ENCODE measurements at places on chromosomes 1 and 21.

GRCh38 chr1:41161846-41162245 lies 80.3 kb downstream of the SCMH1 start:
- no peak for DNase-seq

DNA sequence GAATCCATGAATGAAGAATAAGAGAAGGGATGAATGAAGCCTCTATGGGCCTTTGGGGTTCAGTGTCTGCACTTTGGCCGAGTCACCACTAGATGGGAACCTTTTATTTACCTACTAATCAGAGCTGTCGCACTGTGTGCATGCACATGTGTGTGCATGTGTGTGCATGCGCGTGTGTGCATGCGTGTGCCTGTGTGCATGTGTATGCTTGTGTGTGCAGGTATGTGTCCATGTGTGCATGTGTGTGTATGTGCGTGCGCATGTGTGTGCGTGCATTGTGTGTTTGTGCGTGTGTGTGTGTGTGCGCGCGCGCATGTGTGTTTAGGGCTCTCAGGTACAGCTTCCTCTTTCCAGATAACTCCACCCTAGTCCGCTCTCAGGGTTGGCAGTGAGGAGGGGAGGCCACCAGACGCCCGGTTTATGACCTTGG lies 20.4 kb upstream of the UBXN10 start:
- DNase-seq = no peak

DNA sequence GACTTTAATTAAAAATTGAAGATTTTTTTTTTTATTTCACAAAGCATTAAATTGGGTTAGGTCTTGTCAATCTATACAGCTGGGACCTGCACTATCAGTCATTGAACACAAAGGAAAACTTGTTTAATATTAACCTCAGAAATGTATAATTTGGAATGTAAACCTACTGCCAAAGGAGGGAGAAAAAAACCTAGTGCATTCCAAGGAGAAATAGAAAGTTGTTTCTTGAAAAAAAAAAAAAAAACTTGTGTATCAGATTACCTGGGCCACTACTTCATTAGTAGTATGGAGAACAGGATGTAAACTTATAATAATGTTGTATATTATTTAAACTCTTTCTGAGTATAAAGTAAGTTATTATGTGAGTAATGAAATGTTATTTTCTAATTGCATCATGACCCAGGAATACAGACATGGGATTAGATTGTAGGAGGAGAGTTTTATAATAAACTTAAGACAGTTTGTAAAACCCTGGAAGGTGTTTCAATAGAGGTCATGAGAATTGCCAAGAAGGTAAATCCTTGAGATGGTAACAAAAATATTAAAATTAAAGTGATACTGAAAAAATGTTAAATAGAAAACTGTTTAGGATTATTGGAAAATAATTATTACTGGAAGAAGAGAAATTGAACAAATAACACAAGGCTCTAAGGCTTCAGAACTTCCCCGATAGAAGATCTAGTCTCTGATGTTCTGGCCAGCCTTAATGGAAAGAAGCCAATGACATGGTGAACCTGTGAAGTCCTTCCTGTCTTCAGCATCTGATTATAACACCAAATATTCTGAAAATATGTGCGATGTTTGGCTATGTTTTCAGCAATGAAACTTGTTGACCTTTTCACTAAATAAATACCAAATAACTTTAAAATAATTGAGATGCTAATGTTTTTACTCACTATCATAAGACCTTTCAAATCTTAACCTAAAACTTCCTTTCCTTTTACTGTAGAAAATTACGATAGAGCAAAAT lies 412.8 kb upstream of the LYPLAL1 start:
- no peak for DNase-seq

DNA sequence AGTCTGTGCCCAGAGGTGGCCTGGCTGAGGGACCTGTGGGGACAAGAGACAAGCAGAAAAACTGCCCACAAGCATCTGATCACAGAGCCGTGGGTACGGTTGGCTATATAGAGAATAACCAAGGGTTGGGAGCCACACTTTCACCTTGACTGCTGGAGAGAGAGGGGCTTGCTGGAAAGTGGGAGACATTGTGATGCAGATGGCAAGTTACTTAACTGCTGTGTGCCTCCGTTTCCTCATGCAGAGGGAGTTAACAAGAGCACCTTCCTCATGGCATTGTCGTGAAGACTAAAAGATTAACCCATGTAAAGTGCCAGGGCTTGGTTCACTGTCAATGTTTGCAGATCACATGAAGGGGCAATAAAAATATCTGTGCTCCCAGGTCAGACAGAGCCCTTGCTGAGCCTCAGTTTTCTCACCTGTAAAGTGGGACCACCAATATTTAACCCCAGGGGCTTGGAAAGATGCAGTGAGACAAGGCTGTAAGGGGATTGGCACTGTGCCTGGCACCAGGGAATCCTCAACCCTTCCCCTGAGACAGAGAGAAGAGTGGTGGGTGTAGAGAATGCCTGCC lies 52.8 kb downstream of the SDC3 start:
- DNase-seq = no peak

GRCh38 chr1:77996734-77997133 lies 8.0 kb upstream of the DNAJB4 start:
- DNase-seq = no peak

DNA sequence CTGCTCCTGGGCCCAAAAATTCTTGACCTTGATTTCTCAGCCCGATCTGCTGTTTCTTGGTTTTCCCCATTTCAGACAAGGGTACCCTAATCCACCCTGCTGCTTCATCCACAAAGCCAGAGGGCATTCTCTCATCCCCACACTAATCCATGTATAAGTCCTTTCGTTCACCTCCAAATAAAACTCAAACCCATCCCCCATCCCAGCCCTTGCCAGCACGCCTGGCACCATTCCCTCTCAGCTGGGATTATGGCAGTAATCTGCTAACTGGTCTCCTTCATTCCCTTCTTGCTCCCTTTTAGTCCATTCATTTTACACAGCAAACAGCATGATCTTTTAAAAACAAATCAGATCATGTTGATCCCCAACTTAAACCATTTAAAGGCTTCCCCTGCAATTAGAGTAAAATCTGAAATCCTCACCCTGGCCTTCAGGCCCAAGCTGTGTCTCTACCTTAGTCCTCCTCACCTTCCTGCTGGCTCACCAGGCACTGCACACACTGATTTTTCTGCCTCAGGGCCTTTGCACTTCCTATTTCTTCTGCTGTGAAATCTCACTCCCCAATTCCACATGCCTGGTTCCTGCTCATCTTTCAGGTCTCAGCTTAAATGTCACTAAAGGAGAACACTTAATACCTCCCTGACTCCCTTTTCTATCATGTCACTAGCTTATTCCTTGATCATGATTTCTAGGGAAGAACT lies 12.2 kb upstream of the TRNP1 start:
- no peak for DNase-seq

DNA sequence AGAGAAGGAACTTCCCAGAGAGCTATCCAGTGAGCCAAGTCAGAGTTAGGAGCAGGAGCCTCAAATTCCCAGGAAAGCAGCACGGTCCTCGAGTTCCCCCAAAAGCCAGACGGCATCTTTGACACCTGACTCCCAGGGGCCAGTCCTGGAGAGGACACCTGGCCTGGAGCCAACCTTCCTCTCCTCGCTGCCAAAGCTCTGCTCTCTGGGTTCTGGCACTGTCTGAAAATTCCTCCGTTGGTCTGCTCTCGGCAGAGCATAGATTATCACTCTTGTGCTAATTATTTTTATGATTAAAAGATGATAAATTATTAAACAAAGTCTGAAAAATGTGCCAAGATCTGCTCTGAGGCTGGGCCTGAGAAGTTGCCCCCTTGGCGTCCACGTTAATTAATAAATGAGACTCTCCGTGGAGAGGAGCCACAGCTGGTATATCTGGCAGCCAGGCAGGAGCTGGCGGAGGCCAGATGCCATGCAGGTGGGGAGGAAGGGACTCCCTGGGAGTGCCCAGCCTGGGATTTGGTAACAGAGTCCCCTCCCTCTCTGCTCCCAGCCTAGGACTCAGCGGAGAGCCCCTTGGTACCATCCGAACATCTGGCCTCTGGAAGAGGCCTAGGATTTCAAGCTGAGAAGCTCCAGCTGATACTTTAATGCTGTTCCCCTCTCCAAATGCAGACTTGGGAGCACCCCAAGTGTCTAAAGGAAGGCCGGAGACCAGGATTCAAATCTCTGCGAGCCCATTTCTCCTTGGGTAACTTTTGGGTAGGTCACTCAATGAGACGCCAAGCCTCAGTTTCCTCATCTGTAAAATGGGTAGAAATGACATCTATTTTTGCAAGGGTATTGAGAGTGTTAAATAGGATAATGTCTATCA lies 163.7 kb upstream of the POU3F1 start:
- DNase-seq = no peak

DNA sequence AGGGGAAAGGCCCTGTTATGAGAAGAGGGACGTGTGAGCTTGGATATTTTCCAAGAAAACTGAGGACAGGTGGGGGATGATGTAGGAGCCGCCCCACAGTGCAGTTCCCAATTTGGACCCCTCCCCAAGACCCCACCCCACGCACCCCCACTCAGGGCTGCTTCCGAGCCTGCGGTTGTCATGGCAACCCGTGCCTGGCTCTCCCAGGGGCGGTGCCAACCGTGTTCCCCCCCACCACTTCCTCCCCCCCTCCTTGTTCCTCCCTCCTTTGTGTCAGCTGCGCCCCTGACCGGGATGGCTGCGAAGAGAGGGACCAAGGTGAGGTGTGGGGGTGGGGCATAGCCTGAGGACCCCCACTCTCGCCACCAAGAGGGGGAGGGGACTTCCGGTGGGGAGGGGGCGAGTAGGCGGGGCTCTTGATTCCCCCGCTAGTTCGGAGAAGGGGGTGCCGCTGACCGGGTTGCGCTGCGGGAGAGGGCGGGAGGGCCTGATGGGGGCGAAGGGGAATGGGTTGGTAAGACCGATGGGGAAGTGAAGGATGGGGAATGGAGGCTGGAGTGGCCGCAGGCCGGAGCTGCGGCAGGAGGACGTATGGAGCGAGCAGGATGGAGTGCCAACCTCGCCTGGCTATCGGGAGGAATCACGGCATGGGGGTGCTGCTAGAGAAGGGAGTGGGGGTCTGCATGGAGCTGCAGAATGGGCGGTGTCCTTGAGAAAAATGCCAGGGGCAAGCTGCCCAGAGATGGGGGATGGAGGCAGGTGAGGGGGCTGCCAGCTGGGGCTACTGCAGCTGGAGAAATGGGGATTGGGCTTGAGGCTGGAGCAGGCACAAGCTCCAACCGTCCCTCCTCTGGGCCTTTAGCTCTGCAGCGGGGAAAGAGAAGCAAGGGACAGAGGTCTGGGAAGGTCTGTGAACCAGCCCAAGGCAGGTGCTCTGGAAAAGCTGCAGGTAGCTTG lies 953 bp downstream of the TRIM46 start:
- DNase-seq = peak; percentile 64

DNA sequence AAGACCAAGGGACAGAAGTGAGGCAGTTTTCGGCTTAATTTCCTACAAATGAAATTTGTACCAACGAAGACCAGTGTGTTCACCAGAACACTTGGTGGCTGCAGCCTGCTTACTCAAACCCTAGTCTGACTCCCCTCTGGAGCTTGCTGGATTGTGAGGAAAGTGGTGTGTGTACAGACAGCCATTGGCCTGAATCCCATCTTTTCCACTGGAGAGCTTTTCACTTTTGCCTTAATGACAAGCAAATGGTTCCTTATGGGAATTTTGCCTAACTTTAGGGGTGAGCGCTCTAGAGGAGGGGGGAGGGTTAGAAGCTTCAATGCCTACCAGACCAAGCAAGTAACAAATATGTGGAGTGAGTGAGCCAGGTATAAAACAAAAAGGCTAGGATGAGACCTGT lies 17.3 kb downstream of the METTL13 start:
- DNase-seq = no peak

DNA sequence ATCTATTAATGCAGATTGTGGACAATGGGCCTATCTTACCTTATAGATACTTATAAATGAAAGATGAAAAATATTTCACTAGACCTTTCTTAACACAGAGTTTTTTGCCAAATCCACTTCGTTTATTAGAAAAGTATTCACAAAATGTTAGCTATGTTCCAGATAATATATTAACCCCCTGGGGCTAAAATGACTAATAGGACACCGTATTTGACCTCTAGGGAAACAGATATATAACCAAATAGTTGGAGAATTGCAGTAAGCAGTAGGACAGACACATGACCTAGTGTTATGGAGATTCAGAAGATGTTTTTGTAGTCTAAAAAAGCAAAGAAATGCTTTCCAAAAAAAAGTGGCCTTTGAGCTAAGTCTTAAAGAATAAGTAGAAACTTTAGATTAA lies 106.9 kb downstream of the SEC16B start:
- no peak for DNase-seq

DNA sequence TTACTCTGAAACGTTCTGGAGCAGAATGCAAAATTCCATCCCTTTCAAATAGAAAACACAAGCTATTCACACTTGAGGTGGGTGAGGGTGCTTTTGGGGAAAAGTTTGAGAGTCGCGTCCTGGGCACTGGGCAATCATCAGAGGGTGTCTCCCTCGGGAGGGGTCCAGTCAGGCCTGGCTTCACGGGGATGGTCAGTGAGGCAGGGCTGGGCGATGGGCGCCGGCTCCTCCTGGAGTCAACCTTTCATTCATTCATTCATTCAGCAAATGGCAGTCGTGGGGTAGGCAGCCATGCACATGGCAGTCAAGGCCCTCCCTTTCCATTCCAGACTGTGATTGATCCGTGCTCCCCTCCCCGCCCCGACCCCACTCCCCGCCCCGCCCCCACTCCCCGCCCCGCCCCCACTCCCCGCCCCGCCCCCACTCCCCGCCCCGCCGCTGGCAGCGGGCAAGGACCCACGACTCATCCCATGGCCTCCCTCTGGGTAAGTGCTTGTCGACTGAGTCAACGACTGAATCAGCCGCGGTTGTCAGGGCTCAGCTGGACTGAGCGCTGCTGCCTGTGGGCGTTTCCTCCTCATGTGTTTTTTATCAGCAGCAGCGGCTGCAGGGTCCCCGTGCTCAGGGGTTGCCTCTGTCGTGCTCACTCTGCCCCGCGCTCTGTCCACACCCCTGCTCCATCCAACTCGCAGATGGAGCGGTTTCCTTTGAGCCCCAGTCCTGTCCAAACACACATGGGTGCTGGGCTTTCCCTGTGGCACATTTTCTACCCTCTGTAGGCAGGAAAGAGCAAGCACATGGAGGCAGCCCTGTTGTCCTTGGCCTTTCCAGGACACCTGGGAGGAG lies 12.5 kb upstream of the SPSB1 start:
- peak; percentile 42 for DNase-seq

DNA sequence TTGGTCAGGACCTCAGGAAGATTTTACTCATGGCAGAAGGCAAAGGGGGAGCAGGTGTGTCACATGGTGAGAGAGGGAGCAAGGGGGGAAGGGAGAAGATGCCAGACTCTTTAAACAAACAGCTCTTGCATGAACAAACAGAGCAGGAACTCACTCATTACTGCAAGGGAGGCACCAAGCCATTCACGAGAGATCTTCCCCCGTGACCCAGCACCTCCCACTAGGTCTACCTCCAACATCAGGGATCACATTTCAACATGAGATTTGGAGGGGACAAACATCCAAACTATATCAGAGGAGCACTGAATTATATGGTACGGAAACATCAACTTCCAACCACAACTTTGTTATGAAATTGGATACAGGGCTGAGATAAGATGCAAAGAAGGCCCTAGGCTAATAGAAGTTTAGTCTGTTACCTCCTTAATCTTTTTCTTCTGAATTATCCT lies 164.9 kb downstream of the ST6GALNAC3 start:
- DNase-seq = no peak

- DNase-seq = no peak
Measured at GRCh38 chr1:67843746-67844145, 10.5 kb upstream of the GNG12 start.
